ENCODE measurements at places on chromosomes 2 and 18. TPM values are rescaled to one million over a fixed set of nuclear protein-coding genes. Genes with fewer than 3 reads are reported as not detected.

Gene GPR75
- total RNA-seq, result 5.4 TPM

- no peak for DNase-seq
These were observed 50.2 kb upstream of the PLB1 start for GRCh38 chr2:28445448-28446258.

GRCh38 chr2:69253611-69254301 is 133.3 kb downstream of the GFPT1 start:
- DNase-seq, result no peak

Gene ATOH8
- total RNA-seq, result 0.47 TPM

Gene CDH19
- total RNA-seq, result 0.27 TPM

Measured in Calu3 (cell line).